ENCODE measurements at places on chromosomes 5 and 9.
A peak's percentile ranks its signal among the peaks of the same experiment; 100 is the strongest.

DNA sequence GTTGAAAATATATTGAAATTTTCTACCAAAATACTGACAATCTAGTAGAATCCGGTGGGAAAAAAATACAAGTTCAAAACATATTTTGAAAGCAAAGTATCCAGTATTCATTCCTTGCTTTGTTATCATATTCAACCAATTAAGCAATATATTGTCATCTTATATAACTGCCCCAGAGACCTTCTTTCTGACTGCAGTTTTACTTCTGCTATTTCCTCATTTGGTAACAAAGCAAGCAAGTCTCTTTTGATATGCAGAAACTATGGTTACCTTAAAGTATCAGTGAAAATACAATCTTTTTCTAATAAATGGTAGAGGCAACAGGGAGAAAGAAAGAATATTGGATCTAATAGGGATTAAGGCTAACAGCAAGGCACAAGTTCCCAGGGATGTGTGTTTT lies 663.7 kb upstream of the MEF2C start:
- peak; percentile 61 for DNase-seq

GRCh38 chr5:178314961-178315820 lies 82.6 kb upstream of the PHYKPL start:
- DNase-seq: no peak

GRCh38 chr9:117672369-117672768 lies 31.8 kb upstream of the TLR4 start:
- no peak for DNase-seq

DNA sequence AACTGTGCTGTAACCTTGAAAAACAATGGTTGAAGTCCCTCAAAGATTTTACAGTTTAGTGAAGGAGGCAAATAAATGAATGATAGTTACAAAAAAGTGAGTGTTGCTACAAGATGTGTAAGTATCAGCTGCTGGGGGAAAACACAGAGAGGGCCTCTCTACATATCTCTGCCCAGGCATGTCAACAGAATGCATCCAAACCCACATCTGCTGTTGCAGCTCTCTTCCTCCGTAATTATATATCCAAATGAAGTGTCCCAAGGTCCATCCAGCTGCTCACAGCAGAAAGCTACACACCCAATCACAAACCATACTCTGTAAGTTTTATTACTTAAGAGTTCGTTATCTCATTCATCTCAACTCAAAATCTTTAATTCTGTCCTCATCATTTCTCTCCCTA lies 584.6 kb downstream of the ANXA1 start:
- DNase-seq: no peak

DNA sequence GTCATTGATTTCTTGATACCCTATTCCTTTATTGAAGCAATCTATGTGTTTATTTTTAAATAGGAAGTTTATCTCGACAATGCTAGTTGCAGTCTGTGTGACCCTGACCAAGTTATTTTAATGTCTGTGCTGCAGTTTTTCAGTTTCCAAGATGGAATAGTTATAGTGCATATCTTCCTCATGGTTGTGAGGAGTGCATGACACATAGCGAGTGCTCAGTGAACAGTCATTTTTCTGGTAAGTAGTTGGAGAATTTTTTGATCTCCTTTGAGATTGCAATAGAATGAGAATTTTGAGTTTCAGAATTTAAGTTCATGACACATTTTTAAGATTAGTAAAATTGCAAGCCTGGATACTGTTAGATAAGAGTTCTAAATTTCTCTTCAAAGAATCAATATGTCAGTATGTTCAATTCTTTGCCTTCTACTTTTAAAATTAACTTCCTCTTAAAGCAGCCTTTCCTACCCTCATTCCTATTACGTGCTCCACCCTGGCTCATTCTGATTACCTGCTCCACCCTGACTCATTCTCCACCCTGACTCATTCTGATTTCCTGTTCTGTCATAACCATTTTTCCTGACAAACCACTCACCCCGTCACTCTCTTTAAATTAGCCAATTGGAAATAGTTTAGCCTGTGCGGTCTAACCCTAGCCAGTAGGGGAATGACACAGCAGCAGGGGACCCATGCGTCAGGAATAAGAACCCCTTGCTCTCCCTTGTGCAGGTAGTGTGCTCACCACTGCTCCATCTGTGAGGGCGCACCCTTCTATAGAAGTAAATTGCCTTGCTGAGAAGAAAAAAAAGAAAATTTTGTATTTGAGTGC lies 30.7 kb downstream of the SPIN1 start:
- DNase-seq: no peak

GRCh38 chr9:33375238-33375840 lies 27.0 kb downstream of the AQP7 start:
- no peak for DNase-seq

GRCh38 chr5:153555420-153556114 lies 65.1 kb downstream of the GRIA1 start:
- no peak for DNase-seq

GRCh38 chr9:4235871-4236804 lies 63.7 kb downstream of the GLIS3 start:
- DNase-seq: no peak

DNA sequence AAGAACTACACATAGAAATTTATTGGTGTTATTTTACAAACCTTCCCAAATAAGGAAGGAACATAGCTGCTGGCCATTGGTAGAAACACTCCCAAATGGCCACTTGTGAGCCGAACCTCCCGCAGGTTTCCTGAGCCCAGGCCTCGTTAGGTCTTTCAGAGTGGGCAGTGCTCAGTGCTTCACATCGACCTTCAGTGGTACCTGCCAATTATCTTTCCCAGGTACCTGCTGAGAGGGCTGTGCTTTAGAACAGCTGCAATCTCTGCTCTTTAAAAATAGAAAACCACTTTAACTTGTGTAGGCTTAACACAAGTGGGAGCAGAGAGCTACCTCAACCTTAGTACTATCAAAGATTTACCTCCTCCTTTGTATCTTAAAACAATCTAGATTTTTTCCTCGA lies 334.1 kb downstream of the RFX3 start:
- DNase-seq: no peak

GRCh38 chr5:57262541-57262940 lies 88.7 kb downstream of the GPBP1 start:
- no peak for DNase-seq

- no peak for DNase-seq
Measured at GRCh38 chr9:134629586-134630392, 11.8 kb upstream of the COL5A1 start.

GRCh38 chr9:125437771-125438221 lies 176.2 kb downstream of the GAPVD1 start:
- DNase-seq: no peak

GRCh38 chr5:54944364-54944763 lies 41.0 kb downstream of the ESM1 start:
- DNase-seq: peak; percentile 17

DNA sequence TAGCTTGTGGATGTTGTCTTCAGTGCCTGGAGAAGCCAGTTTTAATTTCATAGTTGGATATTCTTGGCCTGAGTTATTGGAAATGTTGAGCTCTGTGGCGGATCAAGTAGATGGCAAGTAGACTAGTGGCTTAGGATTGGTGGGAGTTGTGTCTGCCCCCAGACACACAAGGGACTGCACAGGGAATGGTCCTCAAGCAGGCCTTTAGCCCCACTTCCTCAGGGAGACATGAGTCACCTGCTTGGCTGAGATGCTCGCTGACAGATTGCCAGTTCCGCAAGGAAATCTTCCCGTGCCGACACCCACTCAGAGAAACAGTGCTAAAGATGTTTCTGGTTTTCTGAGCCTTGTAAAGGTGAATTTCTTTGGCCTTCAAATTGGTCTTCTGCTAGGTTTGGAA lies 18.8 kb upstream of the CATSPER3 start:
- DNase-seq: peak; percentile 49

DNA sequence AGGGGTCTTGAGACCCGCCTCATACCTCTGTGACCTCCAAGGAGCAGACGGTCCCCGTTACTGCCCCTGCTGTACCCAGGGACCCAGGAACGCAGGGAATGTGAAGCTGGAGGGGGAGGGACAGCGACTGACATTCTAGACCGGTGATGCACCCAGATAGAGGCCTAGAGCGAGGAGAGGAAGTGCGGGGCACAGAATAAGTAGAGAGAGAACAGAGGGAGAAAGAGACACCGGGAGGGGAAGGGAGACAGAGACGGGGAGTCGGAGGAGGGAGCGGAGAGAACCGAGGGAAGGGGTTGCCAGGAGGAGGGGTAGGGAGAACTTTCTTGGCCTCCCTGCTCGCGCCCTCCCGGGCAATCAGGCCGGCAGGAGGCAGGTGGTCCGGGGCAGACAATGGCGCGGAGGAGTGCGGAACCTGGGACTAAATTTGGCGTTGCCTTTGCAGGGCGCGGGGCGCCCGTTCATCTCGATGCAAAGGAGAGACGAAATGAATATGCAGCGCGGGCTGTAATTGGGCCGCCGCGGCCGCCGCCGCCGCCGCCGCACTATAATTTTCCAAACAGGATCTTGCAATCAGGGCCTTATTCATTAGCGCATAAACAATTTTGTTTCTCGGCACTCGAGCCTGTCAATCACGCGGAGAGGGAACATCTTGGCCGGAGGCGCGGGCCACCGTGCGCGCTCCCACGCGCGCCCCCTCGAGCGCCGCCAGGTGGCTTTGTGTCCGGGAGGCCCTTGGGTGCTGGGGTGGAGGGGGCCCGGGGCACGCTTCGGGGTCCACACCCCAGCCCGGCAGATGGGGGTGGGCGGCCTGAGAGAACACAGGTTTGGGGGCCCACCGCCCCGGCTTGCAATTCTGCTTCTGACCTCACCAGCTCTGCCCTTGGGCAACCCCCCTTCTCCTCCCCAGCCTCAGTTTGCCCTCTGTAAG lies 33.0 kb downstream of the NDUFA8 start:
- no peak for DNase-seq

GRCh38 chr5:151150471-151151262 lies 6.9 kb downstream of the ANXA6 start:
- DNase-seq: peak; percentile 68

GRCh38 chr9:35912791-35913400 lies 3.6 kb downstream of the SPAAR start:
- DNase-seq: no peak

- DNase-seq: no peak
Measured at GRCh38 chr9:133380734-133381133, 4.6 kb downstream of the STKLD1 start.

DNA sequence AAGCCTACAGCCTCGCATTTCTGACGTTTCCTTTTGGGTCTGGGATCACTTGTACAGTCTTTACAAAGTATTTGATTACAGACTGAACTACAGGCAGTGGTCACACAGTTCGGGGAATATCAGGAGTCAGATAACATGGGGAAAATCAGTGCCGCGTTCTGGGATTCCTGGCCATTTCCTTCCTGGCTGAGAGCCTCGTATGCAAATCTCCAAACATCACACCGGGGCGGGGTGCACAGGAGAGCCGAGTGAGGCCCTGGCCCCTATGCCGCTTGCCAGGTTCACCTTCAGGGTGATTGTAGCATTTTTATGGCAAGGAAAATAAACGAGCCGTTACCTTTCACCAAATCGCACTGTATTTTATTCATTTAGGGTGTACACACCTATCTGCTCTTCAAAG lies 29.6 kb upstream of the SLC9A3 start:
- no peak for DNase-seq

GRCh38 chr5:33195431-33196165 lies 245.2 kb upstream of the TARS1 start:
- DNase-seq: no peak

DNA sequence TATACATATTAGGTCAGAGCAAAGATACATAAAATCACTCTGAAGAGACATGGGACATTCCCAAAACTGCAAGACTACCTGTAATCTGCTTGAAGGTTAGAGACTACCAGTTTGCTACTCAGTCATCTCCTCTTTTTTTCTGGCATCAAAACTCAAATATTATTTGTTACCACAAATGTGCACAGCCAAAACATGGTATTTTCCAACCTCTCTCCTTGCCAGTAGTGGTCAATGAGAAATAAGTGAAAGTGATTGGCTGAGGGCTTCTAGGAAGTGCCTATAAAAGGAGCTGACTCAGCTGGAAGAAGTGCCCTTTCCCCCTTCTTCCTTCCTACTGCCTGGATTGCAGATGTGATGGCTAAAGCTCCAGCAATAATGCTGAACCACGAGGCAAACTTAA lies 13.8 kb downstream of the GZMK start:
- DNase-seq: no peak

GRCh38 chr9:127114606-127115005 lies 7.8 kb downstream of the ANGPTL2 start:
- DNase-seq: no peak

DNA sequence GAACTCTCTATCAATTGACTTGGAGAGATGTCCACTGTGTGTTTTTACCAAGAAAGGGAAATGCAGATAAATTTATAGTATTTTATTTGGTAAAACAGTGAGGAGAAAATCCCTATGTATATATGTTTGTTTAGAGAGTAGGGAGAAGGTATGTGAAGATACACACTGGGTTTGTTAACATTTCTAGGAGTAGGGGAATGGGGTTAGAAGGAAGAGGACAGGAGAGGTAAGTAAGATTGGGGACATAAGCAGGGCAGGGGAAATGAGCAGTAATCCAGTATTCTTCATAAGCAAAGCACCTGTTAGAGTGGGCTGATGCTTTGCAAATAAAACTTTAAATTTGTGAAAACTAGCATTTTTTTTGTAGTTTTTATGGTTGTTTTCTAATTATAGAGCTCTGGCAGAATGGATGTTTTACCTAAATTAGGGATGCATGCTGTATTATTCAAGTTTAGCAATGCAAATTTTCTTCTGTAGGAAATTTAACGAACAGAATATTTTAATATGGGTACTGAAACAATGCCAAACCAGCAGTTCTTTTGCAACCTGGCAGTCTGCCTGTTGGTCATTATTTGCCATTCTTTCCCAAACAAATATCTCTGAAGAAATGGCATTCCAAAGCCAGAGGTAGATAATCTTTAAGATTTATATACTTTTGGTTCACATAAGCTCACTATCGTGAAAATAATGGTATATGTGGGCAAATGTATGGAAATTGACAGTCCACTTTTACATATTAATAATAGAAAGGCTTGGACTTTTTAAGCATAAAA lies 19.4 kb upstream of the DCP2 start:
- no peak for DNase-seq
